ENCODE measurements at places on chromosomes 16 and 17. TPM values are rescaled to one million over a fixed set of nuclear protein-coding genes. Genes with fewer than 3 reads are reported as not detected.

The TMIGD1 gene
- total RNA-seq = not detected

The ITGAD gene
- not detected for total RNA-seq

The ZPBP2 gene
- not detected for total RNA-seq

The COG8 gene
- total RNA-seq = 36.8 TPM

The SLC16A11 gene
- not detected for total RNA-seq

The MPV17L gene
- total RNA-seq = not detected

The SLC12A3 gene
- not detected for total RNA-seq

The CA4 gene
- not detected for total RNA-seq

The AOC3 gene
- total RNA-seq = 1.5 TPM

The PPP1R1B gene
- total RNA-seq = 1.4 TPM

The GGA3 gene
- 15.5 TPM for total RNA-seq

The TSNAXIP1 gene
- total RNA-seq = 0.16 TPM

The LHX1 gene
- total RNA-seq = not detected

The DOC2A gene
- total RNA-seq = 2.7 TPM

The CACNG3 gene
- total RNA-seq = not detected

The GALR2 gene
- not detected for total RNA-seq

The HSF4 gene
- total RNA-seq = 0.13 TPM

The ADAD2 gene
- not detected for total RNA-seq

The LGALS9B gene
- total RNA-seq = not detected

The ADGRG3 gene
- total RNA-seq = not detected

The C1QL1 gene
- total RNA-seq = 1.4 TPM

The SAMD14 gene
- total RNA-seq = 10.7 TPM

The MYH13 gene
- total RNA-seq = not detected

The HOXB8 gene
- 1.4 TPM for total RNA-seq

The EME1 gene
- total RNA-seq = 4.5 TPM

All from epithelial cell of alveolus of lung (primary cell).